ENCODE measurements at places on chromosomes 7 and 10.

- no peak for DNase-seq
These were observed 63.7 kb downstream of the TRUB1 start for GRCh38 chr10:115001506-115002381.

GRCh38 chr7:105917659-105918058, 41.3 kb upstream of the ATXN7L1 start:
- no peak for DNase-seq

DNA sequence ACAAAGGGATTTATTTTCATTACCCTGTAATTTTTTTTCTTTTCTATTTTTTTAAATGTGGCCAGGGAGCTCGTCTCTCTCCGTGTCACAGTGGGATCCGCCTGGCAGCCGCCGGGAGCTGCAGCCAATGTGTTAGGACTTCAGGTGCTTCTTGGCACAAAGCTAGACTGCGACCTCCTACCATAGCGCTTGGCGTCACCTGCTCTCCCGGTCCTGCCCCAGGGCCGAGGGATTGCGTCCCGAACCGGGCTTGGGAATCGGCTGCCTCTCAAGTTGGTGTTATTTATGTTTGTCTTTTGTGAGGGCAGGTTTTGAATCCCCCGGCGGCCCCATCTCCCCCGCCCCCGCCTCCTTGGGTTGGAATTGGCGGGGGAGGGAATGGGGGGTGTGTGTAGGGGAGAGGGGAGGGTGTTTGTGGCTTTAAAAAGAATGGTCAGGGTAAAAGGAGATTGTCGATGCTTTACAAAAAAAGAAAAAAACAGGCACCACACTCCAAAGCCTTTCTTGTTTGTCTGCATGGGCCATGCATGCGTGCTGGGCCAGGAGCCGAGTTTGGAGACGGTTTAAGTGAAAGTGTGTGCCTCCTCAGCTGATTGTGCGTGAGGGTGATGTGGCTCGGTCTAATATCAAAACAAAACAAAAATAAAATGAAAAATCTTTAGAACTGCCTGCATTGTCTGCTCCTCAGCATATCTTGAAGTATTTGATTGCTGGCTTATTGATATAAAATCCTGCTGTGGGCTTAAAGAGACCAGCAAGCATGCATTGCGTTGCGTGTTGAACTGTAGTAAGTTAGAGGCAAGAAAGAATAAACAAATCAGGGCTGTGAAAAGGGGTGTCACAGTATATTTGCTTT, 1.2 kb downstream of the PPP1R9A start:
- no peak for DNase-seq

DNA sequence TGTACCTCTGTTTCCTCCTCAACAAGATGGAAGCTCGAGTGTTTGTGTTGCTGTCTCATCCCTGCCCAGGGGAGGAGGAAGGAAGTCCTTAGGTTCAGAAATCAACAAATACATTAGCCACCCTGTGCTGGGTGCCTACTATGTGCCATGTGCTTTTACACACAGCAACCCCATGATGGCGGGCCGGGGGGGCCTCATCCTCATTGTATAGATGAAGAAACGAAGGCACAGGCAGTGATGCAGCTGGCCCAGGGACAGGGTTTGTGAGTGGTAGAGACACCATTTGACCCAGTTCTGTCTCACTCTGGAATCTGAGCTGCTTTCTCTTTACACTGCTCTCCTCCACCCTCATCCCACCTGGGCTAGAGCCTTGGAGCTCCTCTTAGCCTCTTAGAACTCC, 1.9 kb upstream of the CALHM2 start:
- no peak for DNase-seq

DNA sequence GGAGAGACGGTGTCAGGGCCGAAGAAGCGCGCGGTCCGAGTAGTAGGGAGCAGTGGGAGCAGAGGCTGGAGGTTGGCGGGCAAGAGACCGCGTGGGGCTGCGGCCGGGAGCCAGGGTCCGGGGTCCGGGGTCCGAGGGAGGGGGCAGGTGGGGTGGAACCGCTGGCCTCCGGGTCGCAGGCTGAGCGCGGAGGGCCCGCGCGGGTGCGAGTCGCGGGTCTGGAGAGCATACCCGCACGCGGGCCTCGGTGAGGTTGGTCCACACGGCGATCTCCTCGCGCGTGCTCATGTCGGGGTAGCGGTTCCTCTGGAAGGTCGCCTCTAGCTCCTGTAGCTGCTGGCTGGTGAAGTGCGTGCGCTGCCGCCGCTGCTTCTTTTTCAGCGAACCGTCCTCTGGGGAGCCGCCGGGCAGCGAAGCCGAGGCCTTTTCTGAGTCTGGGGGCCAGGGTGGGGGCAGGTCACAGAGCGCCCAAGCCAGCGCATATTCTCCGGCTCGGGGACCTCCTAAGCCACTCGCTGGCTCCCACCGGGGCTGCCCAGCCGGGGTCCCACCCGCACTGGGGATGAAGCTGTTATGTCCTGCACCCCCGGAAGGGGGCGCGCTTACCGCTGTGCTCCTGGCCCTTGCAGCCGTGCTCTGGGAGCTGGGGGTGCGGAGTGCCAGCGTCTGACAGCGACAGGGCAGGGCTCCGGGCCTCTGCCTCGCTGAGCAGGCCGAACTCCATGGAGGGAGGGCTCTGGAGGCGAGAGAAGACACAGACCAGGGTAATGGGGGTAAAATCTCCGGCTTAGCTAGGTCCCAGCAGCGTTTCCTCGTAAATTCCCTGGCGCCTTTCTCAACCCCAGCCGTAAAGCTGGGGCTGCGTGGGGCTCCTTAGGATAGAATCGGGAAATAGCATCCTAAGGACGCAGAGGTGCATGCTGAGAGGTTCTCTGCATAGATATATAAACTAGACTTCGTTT, 5.5 kb downstream of the ELOVL3 start:
- peak; percentile 80 for DNase-seq

DNA sequence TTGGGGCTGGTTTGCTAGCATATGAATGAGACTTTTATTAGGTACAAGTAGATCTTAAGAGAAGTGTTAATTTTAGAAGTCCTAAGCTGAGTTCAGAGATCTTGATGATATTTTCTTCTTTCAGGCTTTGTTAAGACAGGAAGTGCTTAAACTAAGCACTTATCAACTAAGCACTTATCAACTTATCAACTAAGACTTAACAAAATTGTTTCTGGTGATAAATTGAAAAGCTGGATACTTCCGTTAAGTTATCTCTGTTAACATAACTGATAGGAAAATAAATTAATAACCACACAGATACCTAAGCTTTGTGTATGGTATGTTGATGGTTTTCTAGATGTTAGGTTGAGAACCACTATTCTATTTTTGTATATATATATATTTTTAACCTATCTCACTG, 113.7 kb downstream of the PHTF2 start:
- no peak for DNase-seq

DNA sequence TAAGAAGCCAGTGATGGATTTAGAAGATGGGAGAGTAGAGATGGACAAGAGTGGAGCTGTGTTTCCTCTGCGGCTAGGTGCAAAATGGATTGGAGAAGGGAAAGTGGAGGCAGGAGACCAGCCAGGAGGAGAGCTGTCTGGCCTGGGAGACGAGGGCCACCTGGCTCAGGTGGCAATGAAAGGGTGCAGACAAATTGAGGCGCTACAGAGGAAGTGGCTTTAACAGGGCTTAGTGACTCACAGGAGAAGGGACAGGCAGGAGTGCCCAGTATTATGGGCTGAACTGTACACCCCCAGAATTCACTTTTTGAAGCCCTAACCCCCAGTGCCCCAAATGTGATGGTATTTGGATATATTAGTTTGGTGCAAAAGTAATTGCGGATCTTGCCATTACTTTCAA, 65.6 kb upstream of the DUSP5 start:
- DNase-seq: no peak

- DNase-seq: no peak
These were observed 276.9 kb downstream of the DNAJB6 start for GRCh38 chr7:157613575-157614322.

DNA sequence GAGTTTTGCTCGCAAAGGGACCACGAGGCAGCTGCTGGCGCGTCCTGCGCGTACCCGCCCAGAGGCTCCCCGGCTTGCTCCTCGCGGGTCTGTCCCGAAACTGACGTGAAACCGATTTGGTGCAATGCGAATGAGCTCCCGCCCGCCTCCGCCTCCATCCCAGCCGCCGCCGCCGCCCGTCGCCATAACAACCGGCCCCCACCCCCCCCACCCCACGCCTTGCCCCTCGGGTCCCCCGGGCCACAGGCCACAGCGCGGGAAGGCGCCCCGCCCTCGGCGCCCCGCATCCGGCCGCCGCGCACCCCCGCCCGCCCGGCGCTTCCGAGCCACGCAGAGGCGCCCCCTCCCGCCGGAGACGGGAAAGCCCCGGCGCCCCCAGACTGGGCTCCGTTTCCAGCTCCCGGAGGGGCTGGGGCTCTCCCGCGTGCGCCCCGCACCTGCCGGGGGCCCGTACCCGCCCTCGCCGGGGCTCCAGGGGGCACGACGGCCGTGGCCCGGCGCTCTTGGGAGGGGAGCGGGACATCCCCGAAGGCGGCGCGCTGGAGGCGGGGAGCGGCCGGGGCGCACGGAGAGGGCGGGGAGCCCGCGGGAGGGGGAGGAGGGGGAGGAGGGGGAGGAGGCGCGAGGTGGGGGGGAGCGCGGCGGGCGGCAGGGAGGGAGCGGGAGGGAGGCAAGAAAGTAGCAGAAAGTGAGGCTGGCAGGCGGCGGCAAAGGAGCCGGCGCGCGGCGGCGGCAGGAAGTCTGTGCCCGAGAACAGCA, at the start of gene CAMK1D:
Gene CAMK1D (plus strand): TSS at position 678 of the 759 bp plus-strand sequence.
- DNase-seq: peak; percentile 77

GRCh38 chr10:4755286-4755989, 70.6 kb upstream of the AKR1E2 start:
- no peak for DNase-seq

DNA sequence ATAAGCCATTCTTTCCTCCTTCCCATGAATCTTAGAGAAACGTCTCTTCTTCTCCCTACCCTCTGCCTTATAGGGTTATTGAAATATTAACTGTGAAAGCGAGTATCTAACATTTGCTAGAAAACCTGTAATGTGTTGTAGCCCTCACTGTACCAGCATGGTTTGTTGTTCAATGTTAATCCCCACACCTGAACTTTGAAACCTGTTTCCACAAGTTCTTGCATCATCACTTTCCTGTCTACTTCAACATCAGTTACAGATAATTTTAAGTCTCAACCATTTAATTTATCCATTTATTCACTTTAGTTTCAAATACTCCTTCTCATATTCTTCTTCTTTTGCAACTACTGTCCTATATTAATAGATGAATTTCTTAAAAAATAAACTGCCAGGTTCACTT, 148.2 kb downstream of the ETV1 start:
- no peak for DNase-seq

- DNase-seq: no peak
These were observed 6.9 kb upstream of the ZKSCAN1 start for GRCh38 chr7:100008525-100008924.

- no peak for DNase-seq
These were observed 255.9 kb upstream of the GLI3 start for GRCh38 chr7:42492920-42493319.

- DNase-seq: no peak
These were observed 19.2 kb downstream of the TMEM273 start for GRCh38 chr10:49168831-49169500.

- DNase-seq: no peak
These were observed 265.0 kb upstream of the TCERG1L start for GRCh38 chr10:131576341-131577177.

- DNase-seq: no peak
These were observed 142.8 kb downstream of the SLIT1 start for GRCh38 chr10:97042716-97043562.

- DNase-seq: no peak
These were observed at the start of gene PDGFA for GRCh38 chr7:519484-520390. PDGFA (minus strand) TSS chr7:519846; CDS start chr7:519001, 845 bp downstream.

DNA sequence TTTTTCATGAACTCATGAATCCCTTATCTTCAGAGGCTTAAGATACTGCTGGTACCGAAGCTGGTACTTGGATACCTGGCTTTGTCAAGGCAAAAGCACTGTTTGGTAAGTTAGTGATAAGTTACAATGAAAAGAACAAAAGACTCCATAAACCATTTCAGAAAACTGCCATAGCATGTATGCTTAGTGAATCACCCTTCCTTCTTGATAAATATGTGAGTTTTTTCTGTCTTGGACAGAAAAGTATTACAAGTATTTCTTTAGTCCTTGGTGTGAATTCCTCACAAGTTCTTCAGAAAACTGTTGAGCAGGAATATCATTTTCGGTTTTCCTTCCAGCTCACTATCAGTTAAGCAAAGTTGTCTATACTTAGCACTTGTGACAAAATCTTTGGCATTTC, 25.6 kb downstream of the PUS7 start:
- DNase-seq: no peak

DNA sequence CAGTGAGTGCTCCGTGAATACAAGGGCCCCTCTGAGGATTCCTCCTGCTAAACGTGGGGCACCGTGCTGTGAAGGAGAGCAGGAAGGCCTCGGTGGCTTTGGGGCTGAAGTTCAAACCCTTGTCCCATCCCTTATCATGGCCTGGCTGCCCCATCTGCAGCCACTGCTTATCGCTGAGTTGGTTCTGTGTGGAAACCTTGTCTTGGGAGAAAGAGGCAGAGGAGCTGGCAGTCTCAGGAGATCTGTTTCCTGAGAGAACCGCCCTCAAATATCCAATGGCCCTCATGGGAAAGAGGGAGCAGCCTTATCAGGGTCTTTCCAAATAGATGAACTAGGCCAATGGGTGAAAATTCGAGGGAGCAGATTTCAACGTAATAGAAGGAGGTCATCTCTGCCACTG, 52.0 kb upstream of the NRF1 start:
- no peak for DNase-seq

GRCh38 chr10:50314169-50315071, 63.1 kb upstream of the ASAH2 start:
- no peak for DNase-seq

- no peak for DNase-seq
These were observed 56.3 kb upstream of the USP6NL start for GRCh38 chr10:11667756-11668155.

DNA sequence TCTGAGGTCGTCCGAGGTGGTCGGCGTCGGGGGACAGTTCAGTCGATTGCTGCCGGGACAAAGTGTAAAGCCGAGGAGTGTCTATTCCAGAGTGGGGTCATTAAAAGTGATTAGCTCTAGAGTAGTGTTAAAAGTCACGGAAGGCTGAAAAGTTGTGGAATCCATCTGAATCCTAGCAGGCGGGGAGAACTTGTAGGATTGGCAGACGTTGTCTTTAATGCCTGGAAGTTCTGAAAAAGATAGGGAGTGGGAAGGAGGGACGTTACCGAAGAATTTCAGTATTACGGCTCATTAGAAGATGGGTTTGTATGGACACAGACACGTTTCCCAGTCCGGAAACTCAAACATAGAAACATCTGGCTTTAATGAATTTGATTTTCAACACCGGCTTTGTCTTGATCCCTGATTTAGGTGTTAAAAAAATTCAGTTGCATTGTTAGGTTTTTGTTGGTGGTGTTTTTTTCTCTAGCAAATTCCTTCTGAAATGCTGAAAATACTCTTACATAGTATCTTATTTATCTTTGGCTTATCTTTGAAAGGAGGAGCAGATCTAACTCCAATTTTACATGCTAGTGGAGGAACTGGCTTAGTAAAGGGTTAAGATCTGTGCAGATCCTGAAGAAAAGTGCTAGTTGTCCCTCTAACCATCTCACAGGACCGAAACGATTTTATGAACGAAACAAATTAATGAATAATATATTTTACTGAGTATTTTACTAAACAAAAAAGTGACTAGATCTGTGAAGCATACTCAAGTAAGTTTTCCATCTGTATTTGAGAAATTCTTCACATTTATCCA, 900 bp downstream of the MKLN1 start:
- no peak for DNase-seq

Data from stimulated activated CD4-positive, alpha-beta T cell treated with anti-CD3 and anti-CD28 coated beads, Interleukin-1b, Interleukin-23, amount 100 ng/mL, for 48 hours (primary cell).